ENCODE measurements at places on chromosomes 13 and 19.

- no peak for DNase-seq
Measured at GRCh38 chr13:112113851-112114250, 46.9 kb downstream of the SOX1 start.

DNA sequence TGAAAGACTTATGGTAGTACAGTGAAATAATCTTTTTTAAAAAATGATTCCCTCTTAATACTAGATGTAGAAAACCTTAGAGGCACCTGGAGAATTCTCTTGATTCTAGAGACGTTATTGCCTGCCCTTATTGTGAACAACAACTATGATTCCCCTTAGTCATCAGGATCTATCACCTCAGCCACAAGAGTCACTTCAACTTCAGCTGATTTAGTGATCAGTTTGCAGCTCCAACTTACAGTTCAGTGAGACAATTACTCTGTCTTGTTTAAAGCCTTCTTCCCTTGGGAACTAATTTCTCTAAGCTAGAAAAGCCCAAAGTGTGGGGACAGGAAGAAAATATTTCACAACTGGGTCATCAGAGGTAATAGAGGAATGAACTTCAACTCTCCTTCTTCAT is 254.3 kb upstream of the SLITRK1 start:
- no peak for DNase-seq

- DNase-seq: peak; percentile 64
Measured at GRCh38 chr19:7783991-7784423, 21.0 kb downstream of the CLEC4M start.

- DNase-seq: no peak
Measured at GRCh38 chr13:65111223-65111622, 2118.9 kb downstream of the PCDH9 start.

GRCh38 chr19:40416918-40417642 is 3.9 kb upstream of the PRX start:
- DNase-seq: no peak

- DNase-seq: no peak
Measured at GRCh38 chr13:62997038-62997599, 1581.5 kb upstream of the PCDH20 start.

DNA sequence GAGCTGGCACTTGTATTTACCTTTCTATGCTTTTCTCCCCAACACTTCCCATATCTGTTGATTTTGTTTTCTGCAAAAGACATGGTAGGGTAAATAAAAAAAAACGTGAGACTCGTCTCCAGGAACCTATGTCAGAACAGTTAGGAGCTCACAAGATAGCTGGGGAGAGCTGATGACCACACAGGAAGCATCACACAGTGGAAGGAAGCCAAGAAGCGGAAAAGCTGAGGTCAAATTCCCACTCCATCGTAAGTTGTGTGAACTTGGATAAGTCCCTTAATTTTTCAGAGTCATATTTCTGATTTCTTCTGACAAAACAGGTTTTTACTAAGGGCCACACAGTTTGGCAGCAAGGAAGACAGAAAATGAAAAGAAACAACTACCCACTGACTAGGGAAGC is 199.6 kb downstream of the KLF5 start:
- DNase-seq: no peak

DNA sequence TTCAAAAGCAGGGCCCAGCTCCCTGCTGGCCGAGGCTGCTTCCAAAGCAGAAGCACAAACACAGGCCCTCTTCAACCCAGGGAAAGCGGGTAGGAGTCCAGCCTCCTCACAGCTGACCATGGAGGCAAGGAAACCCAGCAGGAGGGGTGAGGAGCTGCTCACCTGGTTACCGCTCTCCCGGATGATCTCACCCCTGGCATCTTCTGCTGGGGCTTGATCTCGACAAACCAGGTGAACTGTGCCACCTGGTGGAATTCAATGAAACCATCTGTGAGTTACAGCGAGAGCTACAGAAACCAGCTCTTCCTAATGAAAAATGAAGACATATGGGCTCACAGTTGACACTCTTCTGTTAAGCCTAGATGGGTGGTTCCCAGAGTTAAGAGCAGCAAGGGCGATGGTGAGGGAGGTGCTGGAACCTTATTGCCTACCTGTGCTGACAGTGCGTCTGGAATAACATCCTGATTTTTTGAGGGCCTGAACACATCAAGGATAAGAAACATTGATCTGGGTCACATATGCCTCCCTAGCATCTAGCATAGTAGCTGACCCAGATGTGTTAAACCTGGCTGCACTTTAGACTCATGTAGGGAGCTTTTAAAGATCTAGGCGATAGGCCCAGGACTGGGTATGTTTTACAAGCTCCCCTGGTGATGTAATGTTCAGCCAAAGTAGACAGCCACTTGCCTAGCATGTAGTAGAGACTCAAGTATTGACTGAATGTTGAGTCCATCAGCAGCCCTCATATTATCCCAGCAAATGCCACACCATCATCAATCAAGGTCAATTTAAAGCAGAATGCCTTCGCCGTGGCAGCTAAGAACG is 6.1 kb downstream of the DHRS12 start:
- no peak for DNase-seq

GRCh38 chr19:17385878-17386611 is 8.0 kb downstream of the CCDC194 start:
- DNase-seq: peak; percentile 65

- no peak for DNase-seq
Measured at GRCh38 chr19:18155095-18156087, 2.4 kb downstream of the PIK3R2 start.

DNA sequence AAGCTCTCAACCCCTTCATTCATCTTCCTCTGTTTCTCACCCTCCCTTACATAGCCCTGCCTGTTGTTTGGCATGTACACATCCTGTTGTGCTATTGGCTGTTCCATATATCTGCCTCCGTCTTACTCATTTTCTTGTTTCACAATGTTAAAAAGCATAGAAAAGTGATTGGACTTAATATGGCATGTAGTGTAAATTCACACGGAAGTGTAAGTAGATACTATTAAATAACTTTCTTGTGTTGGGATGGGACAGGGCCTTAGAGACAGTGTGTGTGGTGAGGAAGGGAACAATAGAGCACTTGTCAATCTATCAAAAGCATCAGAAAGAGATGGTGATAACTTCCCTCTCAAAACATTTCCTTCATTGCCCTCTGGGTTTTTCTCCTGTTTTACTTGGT is 12.3 kb downstream of the LMO7 start:
- DNase-seq: no peak

DNA sequence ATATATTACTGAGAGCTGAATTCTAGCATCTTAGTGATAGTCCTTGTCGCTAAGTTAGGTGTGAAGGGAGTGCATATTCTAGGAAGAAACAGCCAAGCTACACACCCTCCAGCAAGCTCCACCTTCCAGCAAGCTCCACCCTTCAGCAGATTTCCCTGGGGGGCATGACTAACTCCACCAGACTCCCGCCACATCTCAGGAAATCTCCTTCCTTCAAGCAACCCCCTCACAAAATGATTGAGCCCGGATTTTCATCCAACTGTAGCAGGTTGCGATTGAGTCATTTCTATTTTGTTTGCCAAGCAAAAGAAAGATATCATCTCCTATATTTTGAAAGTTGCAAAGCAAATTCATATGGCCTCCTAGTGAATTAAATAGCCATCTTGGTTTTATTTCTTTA is 162.1 kb upstream of the TMTC4 start:
- no peak for DNase-seq

DNA sequence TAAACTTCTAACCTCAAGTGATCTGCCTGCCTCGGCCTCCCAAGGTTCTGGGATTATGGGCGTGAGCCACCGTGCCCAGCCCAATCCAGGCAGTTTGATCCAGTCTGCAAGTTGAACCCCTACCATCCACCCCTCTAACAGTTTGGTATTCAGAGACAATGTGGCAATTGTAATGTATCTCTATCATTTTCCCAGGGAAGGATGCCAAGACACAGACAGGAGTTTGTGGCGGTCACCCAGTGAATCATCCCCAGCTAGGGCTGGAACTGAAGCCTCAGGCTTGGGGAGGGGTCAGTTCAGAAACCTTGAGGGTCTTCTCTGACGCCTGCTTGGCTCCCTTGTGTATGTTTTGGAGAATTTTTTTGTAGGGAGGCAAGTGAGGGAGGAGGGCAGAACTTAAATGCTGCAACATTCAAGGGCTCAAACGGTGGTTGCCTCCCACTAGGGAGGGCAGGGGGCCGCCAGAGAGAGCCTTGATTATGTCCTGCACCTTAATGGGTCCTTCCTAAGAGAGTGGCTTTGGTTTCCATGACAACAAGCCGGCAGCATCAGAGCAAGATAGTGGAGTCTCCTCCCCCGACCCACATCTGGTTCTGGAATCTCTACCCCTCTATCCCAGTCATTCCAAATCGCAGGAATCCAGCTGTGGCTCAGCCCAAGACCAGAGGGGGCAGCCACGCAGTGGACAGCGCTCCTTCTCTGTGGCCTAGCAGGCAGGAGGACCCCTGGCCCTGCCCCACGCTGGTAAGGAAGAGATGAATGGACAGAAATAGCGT is 14.9 kb upstream of the FEM1A start:
- DNase-seq: no peak

- DNase-seq: no peak
Measured at GRCh38 chr19:29383696-29384095, 142.1 kb upstream of the VSTM2B start.

DNA sequence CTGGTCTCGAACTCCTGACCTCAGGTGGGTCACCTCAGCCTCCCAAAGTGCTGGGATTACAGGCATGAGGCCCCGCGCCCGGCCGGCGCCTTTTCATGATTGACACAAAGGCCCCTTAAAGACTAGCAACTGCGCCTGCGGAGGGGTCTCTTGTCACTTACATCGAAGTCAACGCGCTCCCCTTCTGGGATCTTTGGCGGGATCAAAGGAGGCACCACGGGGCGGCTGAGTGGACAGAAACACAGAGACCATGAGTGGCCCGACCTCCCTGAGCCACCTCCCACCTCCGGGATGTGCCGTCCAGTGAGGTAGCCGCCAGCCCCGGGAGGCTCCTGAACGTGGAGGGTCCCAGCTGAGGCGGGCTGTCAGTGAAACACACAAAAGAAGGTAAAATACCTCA is 7.3 kb downstream of the TNNT1 start:
- DNase-seq: no peak

GRCh38 chr13:102400675-102401145 is 1.1 kb downstream of the FGF14 start:
- no peak for DNase-seq

- no peak for DNase-seq
Measured at GRCh38 chr19:38728752-38729541, 15.3 kb downstream of the CAPN12 start.

- no peak for DNase-seq
Measured at GRCh38 chr13:41411522-41411921, 45.8 kb upstream of the RGCC start.

- DNase-seq: no peak
Measured at GRCh38 chr19:33290956-33291622, 11.2 kb downstream of the CEBPA start.
